Stimulated activated CD8-positive, alpha-beta memory T cell treated with anti-CD3 and anti-CD28 coated beads, Interleukin-12 subunit alpha, Interleukin-12 subunit beta, amount 100 ng/mL, for 1 hour (primary cell): ENCODE measurements at places on chromosomes 16 and 17.

DNA sequence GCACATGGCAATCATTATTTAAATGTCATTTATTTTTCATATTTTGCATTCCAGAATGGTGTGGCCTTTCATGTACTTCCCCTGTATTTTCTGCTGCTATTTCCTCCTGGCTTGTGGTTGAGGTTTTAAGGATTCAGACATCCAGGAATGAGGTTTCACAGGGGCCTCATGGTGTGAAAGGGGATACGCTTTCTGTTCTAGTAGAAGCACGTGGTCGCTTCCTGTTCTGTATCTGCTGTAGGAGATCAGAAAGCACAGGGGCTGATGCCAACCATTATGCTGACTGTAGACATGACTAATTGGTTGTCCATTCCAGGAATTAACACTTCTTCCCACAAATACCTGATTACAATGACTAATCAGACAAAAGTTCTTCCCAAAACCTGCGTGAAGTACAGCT is 405.9 kb downstream of the SHISA9 start:
- no peak for DNase-seq

DNA sequence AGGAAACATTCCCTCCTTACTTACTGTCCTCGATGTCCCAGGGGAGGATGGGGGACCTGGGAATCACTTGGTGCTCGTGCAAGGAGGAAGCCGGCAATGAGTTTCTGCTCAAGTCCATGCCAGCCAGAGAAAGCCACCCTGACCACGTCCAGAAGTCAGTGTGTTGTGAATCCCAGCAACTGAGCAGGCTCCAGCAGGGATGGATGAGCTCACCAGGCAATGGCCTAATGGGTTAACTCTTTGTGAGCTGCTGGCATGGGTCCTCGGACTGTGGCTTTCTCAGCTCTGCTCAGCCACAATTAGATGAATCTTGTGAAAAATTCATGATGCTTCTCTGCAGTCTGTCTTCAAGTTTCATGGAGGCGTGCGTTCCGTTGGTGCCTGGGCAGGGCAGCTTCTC is at the start of gene PIRT:
TSS of gene PIRT (minus strand) at position 167 of the 400 bp plus-strand sequence. CDS start 12,442 bp downstream, outside the sequence.
- DNase-seq, result no peak

- no peak for DNase-seq
Observed at GRCh38 chr16:24890746-24891145, 45.0 kb downstream of the SLC5A11 start.

- DNase-seq, result no peak
Observed at GRCh38 chr16:66842765-66843164, 1.4 kb upstream of the CA7 start.

DNA sequence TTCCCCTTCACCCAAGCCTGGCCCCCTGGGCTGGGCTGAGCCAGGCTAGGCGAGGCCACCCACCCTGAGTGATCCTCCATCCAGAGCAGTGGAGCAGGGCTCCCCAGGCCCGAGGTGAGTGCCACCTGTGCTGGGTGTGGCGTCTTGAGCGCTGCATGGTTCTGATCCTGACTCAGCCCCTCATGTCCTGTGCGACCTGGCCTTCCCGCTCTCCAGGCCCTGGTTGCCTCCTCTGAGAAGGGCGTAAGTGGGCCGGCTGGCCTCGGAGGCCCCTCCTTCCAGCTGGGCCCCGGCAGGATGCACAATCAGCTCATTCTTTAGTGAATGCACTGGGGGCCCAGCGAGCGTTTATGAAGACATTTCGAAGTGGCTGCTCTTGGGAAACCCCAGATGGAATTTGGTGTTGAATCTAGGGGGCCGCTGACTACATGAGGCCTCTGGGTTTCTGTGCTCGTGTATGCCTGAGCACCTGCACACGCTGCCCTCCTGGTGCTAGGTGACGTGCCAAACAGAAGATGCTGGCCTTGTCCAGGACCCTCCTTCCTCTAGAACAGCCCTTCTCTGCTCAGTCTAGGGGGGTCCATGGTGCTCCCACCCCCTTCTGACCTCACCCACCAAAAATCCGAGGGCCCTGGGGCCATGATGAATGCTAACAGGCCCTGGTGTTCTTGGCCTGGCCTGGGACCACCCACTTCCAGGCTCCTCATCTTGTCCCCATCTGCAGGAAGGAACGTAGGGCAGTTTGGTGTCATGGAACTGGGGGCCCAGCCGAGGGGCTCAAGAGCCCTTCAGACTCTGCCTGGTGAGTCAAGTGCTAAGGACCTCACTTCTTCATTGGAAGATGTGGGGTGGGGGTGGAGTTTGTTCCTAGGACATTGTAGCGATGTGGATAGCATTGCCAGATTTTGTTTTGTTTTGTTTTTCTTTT is 3.6 kb upstream of the TMEM92 start:
- DNase-seq, result no peak

DNA sequence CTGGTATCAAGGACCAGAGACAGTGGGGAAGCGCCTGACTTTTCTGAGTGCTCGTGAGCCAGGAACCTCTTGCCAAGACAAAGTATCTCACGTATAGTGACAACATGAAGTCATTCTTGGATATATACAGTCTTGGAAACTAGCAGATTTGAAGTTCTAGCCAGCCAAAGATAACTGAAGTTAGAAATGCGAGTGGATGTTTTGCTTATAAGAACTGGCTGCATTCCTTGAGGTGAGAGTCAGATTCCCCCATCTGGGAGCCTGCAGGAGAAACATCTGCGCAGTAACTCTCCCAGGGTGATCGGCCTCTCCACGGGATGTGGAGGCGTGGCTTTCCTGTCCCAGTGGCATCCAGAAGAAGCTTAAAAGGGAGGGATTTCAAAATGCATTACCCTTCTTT is 89.8 kb downstream of the SHISA6 start:
- DNase-seq, result no peak

DNA sequence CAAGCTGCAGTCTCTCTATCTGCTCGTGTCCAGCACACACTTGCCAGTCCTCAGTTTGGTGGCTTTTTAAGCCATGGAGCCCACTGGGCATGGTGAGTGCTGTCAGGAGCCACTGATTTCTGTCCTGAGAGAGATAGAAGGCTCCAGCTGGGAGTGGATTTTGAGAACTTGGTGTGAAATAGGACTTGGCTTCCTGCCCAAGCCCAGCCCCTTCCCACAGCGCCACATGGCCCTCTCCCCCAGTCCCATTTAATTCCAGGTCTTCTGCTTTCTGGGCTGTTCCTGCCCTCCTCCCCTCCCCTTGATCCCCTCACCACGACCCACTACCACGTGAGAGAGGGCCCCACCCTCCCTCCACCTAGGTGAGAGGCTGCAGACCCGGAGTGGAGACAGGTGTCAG is 14.4 kb upstream of the ABCC3 start:
- DNase-seq, result no peak

GRCh38 chr16:85308611-85309540 is 196.6 kb upstream of the CIBAR2 start:
- DNase-seq, result no peak

GRCh38 chr16:35585411-35585810 is 2126.0 kb downstream of the TP53TG3F start:
- no peak for DNase-seq

DNA sequence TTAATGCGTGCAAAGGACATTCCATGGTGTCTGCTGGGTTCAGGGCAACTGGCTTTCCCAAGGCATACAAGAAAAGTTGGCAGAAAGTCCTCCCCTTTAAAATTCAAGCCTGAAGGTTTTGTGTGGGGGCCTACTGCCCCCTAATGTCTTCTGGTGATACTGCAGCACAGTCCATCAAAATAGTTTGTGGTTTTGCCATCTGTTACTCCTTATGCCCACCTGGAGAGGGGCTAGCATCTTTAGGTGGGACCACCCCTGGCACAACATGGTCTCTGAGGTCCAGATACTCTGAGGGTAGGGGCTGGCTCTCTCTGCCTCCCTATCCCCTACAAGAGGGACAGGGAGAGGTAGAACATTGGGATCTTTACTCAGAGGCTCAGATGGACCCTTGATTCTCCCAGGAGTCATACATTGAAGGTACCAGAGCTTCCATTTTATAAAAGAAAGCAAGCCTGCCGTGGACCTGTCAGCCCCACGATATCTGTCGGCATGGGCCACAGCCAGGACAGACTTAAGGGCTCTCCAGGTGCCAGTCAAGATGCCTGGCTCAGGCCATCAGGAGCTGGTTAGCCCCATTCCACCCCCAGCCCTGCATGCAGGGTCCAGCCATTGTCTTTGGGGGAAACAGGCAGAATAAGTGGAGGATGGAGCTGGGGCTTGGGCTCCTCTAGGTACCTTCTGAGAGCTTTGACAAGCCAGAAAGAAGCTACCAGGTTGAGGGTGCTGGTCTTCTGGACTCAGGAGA is 6.3 kb downstream of the ESRP2 start:
- no peak for DNase-seq

DNA sequence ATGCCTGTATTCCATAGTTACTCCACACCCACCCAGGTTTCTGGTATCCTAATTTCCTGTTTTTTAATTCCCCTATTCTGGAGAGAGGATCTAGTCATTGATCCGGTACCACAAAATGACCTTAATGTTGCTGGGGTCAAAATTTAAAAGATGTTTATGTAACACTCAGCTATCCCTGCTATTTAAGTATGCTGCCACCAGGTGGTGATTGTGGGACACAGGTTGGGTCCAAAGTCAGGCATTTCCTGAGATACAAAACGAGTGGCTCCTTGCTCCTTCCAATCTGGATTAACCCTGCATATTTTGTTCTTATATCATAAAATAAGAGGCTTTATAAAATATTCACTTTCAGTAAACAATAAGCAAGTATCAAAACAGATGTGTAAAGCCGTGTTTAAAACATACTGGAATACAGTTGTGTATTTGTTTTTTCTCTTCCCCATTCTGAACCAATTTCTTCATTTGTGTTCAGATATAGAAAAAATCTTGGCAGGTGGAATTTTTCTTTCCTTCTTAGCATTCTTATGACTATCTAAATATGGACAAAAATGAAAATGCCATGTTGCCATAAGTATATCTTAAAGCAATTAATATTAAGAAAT is 16.3 kb downstream of the HS3ST4 start:
- DNase-seq, result no peak

GRCh38 chr17:59124665-59125064 is 18.0 kb upstream of the TRIM37 start:
- no peak for DNase-seq

- no peak for DNase-seq
Observed at GRCh38 chr17:3798273-3799180, 2.5 kb downstream of the ITGAE start.

GRCh38 chr17:27949304-27949703 is 56.1 kb upstream of the LYRM9 start:
- no peak for DNase-seq

DNA sequence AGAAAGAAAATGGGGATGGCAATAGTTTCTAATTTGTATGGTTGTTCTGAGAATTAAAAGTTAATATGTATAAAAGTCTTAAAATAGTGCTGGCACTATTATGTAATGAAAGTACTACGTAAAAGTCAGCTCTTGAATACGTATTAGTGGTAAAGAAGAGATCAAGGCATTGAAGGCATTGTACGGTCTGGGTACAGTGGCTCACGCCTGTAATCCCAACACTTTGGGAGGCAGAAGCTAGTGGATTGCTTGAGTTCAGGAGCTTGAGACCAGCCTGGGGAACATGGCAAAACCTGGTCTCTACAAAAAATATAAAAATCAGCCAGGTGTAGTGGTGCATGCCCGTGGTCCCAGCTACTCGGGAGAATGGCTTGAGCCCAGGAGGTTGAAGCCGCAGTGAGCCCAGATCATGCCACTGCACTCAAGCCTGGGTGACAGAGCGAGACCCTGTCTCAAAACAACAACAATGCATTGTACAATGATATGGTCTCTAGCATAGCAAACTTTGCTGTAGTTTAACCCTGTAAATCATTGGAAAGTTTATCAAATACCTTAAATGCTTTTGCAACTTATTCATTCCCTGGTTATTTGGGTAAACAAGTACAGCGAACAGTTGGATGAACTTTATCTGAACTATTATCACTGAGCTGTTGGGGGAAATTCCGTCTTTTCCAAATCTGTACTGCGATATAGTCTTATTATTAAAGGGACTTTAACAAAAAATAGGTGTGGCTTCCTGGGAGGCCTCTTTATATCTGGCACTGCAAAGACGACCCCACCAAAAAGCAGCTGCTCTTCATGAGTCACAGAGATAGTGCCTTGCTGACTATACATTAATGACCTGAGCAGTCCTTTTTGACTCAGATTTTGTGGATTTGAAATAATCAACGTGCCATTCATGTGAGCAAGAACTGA is 73.6 kb downstream of the GPRC5B start:
- no peak for DNase-seq

GRCh38 chr16:50365791-50366575 is 2.8 kb downstream of the BRD7 start:
- DNase-seq, result no peak

DNA sequence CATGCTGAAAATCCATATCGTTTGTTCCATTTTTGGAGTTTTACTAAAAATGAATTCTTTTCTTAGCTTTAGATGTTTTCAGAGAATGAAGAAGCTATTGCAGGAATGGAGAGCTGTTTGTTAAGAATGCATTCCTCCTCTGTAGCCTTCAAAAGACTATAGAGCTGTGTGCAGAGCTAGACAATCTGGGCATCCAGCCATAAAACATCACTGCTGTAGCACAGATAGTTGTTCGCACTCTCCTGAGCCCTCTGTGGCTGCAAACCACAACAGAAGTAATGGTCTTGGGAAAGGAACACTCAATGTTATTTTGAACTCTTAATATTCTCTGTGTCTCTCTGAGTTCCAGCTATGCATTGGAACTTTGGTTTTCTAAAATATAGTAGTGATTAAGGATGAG is 4.9 kb downstream of the TNRC6C start:
- no peak for DNase-seq

DNA sequence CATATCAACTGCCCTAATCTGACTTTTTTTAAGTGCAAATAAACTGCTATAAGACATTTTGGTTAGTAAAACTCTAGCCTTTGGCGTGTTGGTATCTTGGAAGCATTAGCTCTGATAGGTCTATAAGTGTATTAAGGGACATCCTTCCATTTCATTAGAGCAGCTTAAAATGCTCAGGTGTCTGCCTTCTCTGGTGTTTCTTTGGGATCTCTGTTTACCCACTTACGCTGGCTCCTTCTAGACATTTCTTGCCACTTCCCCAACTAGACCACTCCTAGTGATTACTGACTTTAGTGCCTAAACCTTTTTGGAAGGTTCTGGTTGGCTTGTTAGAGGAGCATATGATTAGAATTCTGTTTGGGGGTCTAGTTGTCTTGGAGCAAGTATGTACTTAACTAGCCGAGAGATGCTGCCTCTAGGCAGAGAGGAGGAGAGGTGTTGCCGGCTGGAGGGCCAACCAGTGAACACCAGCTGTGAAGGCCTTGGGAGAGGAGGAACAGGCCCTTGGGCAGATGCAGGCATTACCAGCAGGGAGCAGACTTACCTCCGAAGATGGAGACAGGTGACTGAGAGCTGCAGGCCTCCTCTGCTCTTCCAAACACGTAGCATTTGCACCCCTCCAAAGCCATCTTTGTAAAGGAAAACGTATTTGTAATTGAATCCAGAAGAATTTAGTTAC is 15.2 kb upstream of the CLEC18C start:
- no peak for DNase-seq

- no peak for DNase-seq
Observed at GRCh38 chr17:7347630-7348477, 4.1 kb upstream of the KCTD11 start.

GRCh38 chr17:40510328-40510648 is 8.9 kb upstream of the TNS4 start:
- no peak for DNase-seq

GRCh38 chr17:31554930-31555329 is 163.5 kb downstream of the RAB11FIP4 start:
- no peak for DNase-seq
